ENCODE measurements at places on chromosomes 1 and 21.
A peak's percentile ranks its signal among the peaks of the same experiment; 100 is the strongest.

GRCh38 chr1:35573198-35574124 is at the start of gene TFAP2E:
Gene TFAP2E (plus strand): TSS chr1:35573314. CDS start chr1:35573578, 264 bp downstream.
- DNase-seq, result no peak

- DNase-seq, result no peak
Observed at GRCh38 chr1:236284291-236284721, 2.5 kb upstream of the ERO1B start.

GRCh38 chr1:181100934-181101333 is 12.4 kb downstream of the IER5 start:
- no peak for DNase-seq

GRCh38 chr1:41767534-41768525 is 150.9 kb downstream of the HIVEP3 start:
- DNase-seq, result no peak

- DNase-seq, result no peak
Observed at GRCh38 chr1:205616563-205617293, 15.1 kb downstream of the ELK4 start.

GRCh38 chr1:41282679-41283317 is 40.7 kb upstream of the SCMH1 start:
- no peak for DNase-seq

- peak; percentile 45 for DNase-seq
Observed at GRCh38 chr1:31587720-31588423, 11.6 kb downstream of the TINAGL1 start.

DNA sequence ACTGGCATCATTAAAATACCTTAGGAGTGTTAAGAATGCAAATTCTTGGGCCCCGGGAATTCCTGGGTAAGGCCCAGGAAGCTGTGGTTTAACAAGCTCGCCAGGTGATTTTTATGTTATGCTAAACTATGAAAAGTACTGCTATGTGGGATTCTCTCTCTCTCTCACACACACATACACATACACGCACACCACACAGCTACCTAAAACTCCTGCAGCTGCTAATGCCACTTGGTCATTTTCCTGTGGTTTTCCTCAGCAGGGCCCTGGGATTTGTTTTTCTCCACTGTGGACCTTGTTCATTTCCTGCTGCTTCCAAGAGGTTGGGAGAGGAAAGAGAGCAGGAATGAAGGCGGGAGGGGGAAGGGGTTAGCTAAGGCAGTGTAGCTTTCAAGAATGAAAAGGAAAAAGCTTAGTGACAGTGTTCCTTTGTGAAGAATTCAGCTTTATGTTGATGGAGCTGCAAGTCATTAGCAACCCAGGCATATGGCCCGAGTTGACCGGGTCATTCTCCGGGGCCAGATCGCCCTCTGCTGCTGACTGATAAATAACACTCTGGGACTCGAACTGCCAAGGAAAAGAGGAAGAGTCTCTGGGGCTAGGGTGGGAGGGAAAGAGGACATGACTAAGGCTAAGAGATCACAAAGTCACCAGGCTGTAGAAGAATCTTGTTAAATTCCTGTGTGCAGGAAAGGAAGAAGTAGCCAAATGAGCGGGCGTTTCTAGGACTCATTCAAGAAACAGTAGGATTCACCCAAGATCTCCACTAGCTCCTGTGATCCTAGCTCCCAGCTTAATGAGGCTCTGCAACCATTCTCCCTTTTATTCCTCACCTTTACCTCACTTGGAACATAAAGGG is 30.5 kb upstream of the LRIG2 start:
- DNase-seq, result no peak

DNA sequence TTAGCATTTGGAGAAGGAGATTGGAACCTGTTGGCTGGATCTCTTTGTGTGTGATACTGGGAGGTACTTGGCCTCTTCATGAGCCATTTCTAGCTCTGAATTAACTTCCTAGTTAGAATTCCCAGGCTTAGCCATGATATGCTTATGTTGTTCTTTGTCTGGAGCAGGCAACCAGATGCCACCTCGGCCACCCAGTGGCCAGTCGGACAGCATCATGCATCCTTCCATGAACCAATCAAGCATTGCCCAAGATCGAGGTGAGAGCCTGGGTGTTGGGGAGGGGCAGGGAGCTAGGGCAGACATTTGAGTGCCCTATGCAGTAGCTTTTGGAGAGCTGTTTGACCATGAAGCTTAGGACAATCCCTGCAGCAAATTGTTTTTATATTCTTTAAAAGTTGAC is 26.5 kb upstream of the PIGV start:
- DNase-seq, result no peak

DNA sequence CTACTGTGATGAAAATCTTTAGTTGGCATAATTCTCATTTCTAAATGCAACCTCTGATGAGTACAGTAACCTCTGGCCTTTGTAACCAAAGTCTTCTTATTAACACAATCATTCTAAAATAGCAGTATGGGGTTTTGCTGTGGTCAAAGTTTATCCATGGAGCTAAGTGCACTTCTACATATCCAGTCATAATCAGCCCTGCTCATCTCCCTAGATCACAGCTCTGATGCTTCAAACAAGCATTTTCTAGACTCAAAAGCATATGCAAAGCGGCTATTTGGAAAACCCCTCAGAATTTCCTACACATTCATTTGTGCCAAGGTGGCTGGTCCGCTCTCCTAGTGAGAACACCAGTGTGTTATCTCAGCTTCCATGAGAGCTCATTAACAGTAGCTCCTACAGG is 418.6 kb downstream of the MRPL39 start:
- DNase-seq, result no peak

DNA sequence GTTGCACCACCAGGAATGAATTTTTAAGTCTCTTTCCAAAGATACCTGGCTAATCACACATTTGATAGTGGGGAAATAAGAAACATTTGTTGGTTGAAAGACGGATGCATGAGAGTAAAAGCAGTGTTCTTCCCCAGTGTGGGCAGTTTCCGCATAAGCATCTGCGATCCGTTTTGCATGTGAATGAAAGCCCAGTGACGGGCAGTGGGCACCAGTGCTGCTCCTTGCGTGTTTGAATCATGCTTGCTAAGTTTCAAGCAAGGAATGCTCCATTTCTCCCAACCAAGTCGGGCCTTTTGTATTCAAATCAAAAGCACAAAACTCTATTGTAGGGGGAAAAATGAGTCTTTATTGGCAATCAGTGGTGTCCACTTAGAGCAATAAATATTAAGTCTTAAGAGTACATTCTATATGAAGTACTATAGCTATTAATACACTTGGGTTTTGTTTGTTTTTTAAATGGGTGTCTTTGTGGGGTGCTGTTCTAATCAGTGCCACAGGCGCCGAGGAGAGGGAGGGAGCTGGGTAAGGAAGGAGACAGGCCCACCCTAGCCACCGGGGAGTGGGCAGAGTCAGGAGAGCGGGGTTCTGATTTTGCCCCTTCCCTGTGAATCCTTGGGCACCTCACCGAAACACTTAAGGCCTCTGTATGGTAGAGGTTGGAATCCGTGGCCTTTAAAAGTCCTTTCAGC is 750 bp upstream of the PTGFRN start:
- DNase-seq, result no peak

DNA sequence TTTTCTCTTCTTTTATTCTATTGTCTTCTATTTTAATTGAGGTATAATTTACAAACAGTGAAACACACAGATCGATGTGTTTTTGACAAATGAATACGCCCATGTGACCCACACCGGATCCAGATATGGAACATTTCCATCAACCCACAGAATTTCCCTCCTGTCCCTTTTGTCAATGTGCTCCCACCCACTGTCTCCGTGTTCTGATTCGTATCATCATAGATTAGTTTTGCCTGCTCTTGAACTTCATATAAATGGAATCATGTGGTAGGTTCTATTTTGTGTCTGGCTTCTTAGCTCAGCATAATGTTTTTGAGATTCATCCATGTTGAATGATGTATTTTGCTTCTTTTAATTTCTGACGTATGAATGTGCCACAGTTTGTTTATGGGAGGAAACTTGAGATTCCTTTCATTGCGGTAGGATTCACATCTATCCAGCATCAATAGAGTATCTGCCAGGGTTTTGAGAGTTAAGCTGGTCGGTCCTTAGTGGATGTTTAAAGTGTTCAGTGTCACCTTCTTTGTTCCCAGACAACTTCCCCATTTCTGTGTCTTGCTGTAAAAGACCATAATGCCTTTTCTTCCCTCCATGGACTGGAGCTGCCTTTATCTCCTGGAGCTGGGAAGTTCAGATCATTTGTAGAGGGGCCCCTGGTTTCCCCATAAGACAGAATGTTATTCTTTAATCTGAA is 14.7 kb downstream of the NAV1 start:
- DNase-seq, result no peak

GRCh38 chr21:45847870-45848269 is 133.7 kb upstream of the COL6A1 start:
- DNase-seq, result no peak

DNA sequence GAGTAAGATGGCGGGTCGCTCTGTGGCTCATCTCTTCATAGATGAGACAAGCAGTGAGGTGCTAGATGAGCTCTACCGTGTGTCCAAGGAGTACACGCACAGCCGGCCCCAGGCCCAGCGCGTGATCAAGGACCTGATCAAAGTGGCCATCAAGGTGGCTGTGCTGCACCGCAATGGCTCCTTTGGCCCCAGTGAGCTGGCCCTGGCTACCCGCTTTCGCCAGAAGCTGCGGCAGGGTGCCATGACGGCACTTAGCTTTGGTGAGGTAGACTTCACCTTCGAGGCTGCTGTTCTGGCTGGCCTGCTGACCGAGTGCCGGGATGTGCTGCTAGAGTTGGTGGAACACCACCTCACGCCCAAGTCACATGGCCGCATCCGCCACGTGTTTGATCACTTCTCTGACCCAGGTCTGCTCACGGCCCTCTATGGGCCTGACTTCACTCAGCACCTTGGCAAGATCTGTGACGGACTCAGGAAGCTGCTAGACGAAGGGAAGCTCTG is 2.4 kb downstream of the TNFAIP8L2 start:
- DNase-seq, result no peak

DNA sequence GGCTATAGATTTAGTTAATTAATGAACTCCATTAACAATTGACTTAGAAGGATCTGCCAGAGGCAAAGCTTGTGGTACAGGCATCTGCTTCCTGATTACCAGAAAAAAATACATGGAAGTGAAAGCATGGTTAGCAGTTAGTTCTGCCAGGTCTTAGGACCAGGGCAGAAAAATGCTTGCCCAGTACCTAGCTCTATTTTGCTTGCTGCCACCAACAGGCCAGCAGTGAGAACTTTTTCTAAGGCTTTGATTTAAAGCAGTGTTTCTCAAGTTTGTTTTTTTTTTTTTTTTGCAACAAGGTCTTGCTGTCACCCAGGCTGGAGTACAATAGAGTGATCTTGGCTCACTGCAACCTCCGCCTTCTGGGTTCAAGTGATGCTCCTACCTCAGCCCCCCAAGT is 16.4 kb upstream of the MTF1 start:
- DNase-seq, result no peak

GRCh38 chr1:227937031-227937837 is 10.5 kb downstream of the WNT9A start:
- DNase-seq, result no peak

DNA sequence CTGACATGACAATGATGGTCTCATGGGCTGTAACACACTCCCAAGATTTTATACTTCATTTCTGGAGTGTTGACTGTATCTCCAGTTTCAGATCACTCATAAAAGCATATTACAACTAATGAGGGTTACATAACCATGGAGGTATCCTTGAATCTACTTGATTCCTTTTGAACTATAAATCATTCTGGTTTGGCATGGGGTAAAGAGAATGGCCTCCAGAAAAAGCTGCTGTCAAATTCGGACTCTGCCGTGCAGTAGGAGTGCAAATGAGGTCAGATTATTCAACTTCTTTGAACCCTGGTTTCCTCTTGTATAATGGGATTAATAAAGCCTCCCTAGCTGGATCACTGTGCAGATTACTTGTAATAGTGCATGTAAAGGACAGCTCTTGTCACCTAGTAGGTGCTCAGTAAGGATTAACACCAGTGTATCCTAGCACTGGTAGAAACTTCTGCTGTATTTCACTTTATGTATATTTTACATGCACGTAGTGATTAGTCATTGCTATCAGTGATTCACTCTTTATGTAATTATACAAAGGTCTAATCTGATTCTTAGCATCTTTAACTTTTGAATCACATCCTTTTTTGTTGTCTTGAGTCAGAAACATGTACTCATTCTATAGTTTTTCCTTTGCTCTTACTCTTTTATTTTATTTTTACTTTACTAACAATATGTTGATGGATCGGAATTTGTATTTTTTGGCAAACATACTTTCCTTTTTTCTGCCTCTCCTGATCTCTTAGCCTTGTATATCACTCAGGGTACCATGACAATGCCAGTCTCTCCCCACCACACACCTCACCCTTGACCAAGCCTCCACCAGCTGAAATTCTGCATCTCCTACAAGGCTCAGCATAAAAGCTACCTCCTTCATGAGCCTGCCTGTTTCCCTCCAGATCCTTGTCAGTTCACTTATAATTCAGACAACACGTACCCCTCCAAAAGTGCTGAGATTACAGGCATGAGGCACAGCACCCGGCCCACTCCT is 3.2 kb downstream of the LRRC8C start:
- no peak for DNase-seq

- DNase-seq, result no peak
Observed at GRCh38 chr1:190373705-190374336, 103.8 kb downstream of the BRINP3 start.

DNA sequence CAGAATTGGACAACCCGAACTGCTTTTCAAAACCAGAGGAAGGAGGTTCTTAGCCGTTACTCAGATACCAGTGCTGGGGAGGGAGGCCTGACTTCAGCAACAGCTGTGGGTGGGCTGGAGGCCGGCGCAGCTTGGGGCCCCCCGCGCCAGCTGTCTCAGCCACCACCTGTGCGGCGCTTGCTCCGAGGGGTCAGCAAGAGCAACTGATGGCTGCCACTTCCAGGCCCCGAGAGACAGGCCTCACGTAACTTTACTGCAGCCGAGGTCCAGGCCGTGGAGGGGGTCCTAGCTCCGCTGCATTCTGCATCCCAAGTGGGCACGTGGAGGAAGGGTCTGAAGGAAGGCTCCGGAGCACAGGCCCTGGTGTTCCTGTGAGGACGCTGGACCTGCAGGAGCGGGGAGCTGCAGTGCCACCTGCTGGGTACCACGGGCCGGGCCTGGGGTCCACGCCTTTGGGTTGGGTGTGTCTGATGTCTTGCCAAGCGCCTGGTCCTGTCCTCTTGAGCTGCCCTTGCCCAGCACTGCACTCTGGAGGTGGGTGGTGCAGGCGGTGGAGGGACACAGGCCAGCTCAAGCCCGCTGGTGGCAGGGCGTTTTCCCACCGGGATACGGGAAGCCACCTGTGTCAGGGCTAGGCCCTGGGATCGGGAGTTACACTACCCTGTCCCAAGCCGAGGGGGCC is 9.8 kb downstream of the THAP3 start:
- DNase-seq, result peak; percentile 40

DNA sequence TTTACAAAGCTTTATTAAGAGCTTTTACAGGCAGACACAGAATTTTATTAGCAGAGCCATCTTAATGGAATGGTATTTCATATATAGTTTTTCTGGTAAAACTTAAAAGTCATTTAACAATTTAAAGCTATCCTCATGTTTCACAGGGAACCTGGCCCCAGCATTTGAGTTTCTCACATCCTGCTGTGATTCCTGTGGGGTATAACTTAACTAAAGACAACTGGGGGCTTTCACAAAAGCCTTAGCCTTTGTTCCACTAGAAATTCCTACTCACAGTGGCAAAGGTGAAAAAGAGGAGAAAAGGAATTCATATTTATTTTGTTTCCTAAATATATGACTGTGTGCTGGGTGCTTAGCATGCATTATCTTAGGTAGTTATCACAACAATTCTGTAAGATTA is 233.9 kb downstream of the DENND1B start:
- DNase-seq, result no peak

Measured in activated CD4-positive, CD25-positive, alpha-beta regulatory T cell treated with anti-CD3 and anti-CD28 coated beads, Interleukin-2, amount 50 U/mL, for 72 hours (primary cell).